ENCODE measurements at places on chromosomes 7 and 10.

DNA sequence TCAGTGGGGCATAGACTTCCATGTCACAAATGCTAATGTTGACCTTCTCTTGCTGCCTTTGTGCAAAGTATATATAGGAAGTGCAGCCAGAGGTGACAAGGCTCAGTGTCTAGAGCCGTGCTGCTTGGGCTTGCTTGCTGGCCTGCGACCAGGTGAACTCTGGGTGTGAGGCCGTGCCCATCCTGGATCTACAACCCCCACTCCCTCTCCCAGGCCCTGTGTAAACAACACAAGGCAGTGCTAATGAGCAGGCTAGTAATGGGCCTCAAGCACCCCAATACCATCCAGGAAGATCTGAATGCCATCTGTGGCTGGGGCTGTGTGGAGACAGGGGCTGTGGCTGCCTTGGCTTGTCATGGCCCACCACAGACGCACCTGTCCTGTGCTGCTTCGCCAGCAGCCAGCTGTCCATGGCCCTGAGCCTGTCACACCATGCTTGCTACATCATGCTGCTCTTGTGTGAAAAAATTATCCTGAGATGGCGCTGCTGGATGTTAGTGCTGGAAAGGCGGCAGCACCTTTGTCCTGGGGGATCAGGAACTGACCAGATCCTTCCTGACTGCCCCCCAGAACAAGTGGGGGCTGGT, 107.6 kb upstream of the ZNF92 start:
- DNase-seq: no peak

GRCh38 chr10:74977072-74977471, 134.4 kb upstream of the SAMD8 start:
- DNase-seq: no peak

GRCh38 chr7:131665021-131665420, 108.6 kb upstream of the PODXL start:
- DNase-seq: no peak

DNA sequence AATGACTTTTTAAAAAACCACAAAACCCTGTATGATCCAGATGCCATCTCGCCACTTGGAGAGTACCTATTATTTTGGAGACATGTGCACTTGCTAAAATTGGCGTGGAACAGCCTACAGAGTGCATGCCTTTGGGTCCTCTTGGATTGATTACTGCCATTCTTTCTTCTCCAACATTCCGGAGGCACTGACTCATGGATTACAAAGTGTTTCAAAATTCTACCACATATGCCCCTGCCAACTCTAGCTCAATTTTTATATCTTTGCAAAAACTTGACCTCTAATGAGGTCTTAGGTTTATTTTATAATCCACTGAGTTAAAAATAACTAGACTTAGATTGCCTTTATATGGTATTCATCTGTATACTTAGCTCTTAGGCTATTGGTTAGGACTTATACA, 55.8 kb upstream of the KIF5B start:
- peak; percentile 73 for DNase-seq

DNA sequence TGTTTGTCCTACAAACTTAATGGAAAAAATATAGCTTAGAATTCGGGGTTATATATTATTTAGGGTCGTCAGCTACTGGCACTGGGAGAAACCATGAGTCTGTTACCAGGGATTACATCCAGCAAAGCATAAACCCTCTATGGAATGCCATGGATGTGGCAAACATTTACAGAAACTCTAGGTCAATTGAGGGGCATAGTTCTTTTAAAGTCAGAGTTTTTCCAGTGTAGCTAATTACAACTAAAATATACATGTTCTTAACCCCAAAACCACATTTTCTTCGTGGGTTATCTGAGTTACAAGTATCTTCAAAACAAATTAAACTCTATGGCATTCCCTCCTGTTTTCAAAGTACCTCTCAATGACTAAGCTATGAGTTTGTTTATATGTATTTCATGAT, 99.3 kb upstream of the THSD7A start:
- DNase-seq: peak; percentile 89

DNA sequence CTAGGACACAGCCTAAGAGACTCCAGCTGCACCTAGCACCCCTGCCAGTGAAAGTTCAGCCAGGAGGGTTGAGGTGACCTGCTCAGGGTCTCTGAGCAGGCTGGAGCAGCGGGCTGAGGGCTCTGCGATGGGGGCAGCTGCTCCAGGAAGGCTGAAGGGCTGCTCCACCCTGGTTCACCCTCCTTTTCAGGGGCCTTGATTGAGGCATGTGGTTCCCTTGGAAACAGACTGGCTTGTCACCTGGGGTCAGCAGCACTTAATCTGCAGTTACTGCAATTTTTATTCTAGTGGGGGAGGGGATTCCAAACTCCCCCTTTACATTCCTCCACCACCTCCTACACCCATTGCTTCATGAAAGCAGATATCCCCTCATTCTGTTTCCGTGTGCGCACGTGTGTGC, 85.3 kb upstream of the UNC5B start:
- no peak for DNase-seq

- DNase-seq: peak; percentile 87
These were observed 19.7 kb downstream of the MET start for GRCh38 chr7:116691664-116692063.

- DNase-seq: no peak
These were observed 437.1 kb upstream of the NPVF start for GRCh38 chr7:25665374-25665773.

DNA sequence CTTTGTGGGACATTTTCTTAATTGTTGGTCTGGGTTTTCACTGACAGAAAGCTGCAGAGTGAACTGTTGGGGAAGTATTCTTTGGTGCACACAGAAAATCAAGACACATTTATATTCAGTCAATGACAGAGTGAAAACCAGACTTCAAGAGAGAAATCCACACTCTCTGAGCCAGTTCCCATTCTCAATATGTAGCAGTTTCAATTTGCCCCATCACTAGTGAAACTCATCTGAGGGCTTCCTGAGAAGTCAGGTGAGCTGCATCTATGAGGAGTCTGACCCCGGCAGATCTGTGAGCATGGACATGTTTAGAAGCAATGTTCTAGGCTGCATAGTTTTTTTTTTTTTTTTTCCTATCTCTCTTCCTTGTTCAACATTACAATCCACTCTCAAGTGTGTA, 163.7 kb upstream of the AHR start:
- DNase-seq: no peak

GRCh38 chr7:28618383-28618782, 206.1 kb downstream of the CREB5 start:
- DNase-seq: no peak

DNA sequence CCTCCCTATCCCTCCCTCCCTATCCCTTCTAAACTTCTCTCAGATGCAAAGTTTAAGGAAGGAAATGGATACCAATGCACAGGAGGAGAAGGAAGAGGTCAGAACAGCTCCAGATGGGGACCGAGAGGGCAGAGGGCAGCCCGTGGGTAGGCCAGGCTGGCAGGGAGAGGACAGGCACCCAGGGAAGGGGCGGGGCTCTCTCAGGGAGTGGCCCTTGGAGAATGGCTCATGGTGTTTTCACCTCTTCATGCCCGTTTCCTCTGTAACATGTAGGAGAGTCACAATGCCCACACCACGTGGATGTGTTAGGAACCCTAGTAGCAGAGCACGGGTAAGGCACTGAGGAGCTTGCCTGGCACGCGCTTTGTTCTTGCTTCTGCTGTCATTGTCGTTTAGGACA, 264.5 kb downstream of the CELF2 start:
- DNase-seq: no peak

DNA sequence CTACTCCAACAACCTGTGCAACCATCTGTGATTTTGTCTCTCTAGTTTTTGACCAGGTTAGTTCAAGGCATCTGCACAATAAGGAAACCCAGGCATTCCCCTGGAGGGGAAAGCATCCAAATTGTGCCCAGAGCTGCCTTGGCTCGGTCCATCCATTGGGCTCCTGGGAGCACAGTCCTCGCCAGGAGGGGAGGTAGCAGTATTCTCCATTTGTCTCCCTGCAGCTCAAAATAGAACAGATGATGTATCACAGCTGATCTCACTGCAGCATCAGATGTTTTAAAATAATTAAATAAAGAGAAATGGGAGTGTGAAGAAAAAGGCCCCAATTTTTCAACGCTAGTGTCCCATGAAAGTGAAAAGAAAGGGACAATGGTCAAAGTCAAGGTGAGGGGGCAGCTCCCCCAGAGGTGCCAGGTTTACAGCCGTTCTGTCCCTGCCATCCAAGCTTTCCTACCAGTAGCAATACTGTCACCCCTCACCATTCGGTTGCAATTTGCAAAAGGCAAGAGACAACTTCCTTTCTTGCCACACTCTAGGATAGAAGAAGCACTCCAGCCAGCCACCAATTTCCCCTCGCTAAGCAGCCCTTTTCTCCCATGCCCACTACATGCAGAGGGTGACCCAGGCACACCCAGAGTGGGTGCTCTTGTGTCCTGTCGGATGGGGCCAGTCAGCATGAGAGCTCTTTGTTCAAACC, 43.7 kb downstream of the KCNMA1 start:
- DNase-seq: no peak

GRCh38 chr10:129949891-129950291, 14.2 kb downstream of the EBF3 start:
- no peak for DNase-seq

GRCh38 chr7:101565601-101566209, 63.4 kb downstream of the MYL10 start:
- no peak for DNase-seq

GRCh38 chr10:71135236-71135635, 77.1 kb upstream of the UNC5B start:
- DNase-seq: no peak

GRCh38 chr7:16791905-16792698, 12.7 kb downstream of the AGR2 start:
- no peak for DNase-seq

DNA sequence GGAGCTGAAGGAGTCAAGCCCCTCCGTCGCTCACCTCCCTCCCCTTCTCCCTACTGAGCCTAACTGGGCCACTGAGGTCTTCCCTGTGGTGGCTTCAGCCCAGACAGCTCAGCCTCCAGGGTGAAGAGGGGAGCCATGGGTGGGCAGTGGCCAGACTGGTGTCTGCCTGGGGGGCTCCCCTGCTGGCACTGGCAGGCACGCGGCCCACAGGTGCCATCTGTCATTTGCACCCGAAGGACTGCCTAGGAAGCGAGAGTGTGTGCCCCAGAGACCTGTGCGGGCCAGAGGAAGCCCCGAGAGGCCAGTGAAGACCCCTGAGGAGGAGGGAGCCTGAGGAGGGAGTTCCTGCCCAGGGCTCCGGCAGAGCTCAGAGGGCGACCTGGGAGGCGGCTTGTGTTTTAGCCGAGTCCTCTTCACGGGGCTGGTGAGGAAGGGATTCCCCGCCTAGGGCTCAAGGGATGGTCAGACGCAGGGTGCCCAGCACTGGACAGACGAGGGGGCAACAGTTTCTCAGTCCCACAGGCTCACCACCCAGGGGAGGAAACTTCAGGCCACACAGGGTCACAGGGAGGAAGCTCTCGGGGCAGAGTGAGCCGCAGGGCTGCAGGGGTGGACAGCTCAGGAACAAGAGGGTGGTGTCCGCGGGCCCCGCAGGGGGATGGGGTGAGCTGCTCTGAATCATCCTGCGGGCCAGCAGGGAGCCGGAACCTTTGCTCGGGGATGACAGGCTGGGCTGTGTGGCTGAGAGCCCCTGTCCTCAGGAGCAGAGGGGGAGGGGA, 76.2 kb upstream of the PPP2R2D start:
- no peak for DNase-seq

Measured in M059J (cell line).